ENCODE measurements at places on chromosomes 7 and 10.

GRCh38 chr7:140059273-140060242, 3.2 kb downstream of the PARP12 start:
- no peak for DNase-seq

- no peak for DNase-seq
Observed at GRCh38 chr7:31126976-31127375, 74.9 kb downstream of the ADCYAP1R1 start.

DNA sequence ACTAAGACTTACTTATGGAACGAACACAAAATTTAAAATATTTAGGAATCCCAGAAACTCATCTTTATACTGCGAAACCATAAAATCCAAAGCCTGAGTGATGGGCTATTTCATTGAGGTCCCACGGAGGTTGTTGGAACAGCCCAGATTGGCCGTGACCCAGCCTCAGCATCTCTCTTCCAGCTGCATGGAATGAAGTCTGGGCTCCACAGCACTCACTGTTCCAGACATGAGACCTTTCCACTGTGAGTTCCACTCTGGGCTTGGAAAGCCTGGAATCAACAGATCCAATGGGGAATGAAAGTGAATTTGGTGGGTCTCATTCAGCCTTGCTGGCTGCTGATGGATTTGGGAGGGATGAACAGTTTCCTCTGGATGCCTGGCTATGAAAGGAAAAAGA, 184.9 kb downstream of the EMX2 start:
- DNase-seq, result no peak

DNA sequence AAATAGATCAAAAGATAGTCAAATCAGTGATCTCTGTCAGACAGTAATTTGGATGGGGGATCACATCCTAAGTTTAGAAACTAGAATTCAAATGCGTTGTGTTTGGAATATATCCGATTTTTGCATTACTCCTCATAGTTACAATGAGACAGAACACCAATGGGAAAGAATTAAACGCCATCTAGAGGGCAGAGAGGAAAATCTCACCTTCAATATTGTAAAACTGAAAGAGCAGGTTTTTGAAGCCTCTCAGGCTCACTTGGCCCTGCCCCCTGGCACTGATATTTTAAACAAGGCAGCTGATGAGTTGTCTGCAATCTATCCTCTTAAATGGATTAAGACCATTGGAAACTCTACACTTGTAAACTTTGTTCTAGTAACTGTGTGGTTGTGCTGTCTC, 17.7 kb downstream of the FRG2B start:
- no peak for DNase-seq

DNA sequence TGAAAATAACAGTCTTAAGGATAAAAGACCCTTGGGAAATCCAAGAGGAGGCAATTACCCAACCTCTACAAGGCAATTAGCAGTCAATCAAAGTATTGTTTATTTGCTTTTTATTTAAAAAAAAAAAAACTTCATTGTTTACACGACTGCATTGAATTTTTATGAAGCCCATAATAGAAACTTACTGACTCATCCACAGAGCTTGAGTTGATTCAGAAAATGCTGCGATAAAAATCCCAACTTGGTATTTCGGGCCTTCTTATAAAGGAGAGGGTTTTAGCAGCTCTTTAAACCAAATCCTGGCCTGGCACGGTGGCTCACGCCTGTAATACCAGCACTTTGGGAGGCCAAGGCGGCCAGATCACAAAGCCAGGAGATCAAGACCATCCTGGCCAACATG, 69.2 kb upstream of the PALS2 start:
- no peak for DNase-seq

Measured in stimulated activated CD4-positive, alpha-beta T cell treated with anti-CD3 and anti-CD28 coated beads, Interleukin-1b, Interleukin-23, amount 100 ng/mL, for 4 hours (primary cell).